ENCODE measurements at places on chromosomes 1 and 21. TPM values are rescaled to one million over a fixed set of nuclear protein-coding genes. Genes with fewer than 3 reads are reported as not detected.

The MAP1LC3C gene
- total RNA-seq: 0.39 TPM

The OLIG2 gene
- not detected for total RNA-seq

The SLC41A1 gene
- 36.2 TPM for total RNA-seq

The HSD3B2 gene
- not detected for total RNA-seq

The TMEM82 gene
- total RNA-seq: not detected

The PDE4B gene
- 24.5 TPM for total RNA-seq

The IRF6 gene
- total RNA-seq: 3.8 TPM

The PLEKHA6 gene
- total RNA-seq: 19.6 TPM

The ERG gene
- total RNA-seq: 113 TPM

The SCNM1 gene
- 33.8 TPM for total RNA-seq

The CNKSR1 gene
- total RNA-seq: 1.7 TPM

The CACNA1S gene
- total RNA-seq: not detected

The LAX1 gene
- total RNA-seq: 0.84 TPM

The PALMD gene
- total RNA-seq: 27.2 TPM

The PLD5 gene
- total RNA-seq: 18.1 TPM

The SIK1 gene
- total RNA-seq: 18.1 TPM

The HUNK gene
- 5.2 TPM for total RNA-seq

The SPATA17 gene
- total RNA-seq: not detected

The COL8A2 gene
- total RNA-seq: 37.5 TPM

The LMX1A gene
- total RNA-seq: 0.84 TPM

The LAMC2 gene
- 0.91 TPM for total RNA-seq

The AK2 gene
- total RNA-seq: 95.6 TPM

The GSTM5 gene
- total RNA-seq: 5.7 TPM

The FCRL1 gene
- 0.19 TPM for total RNA-seq

The CHODL gene
- 1.2 TPM for total RNA-seq

The TRPM2 gene
- total RNA-seq: 7.0 TPM

The FMO5 gene
- total RNA-seq: 5.8 TPM

The FAM3B gene
- 2.1 TPM for total RNA-seq

The TDRKH gene
- 9.1 TPM for total RNA-seq

The ICOSLG gene
- total RNA-seq: 3.9 TPM
